ENCODE measurements at places on chromosomes 7 and 10.

GRCh38 chr7:26071622-26072456 is 80.2 kb upstream of the NFE2L3 start:
- DNase-seq, result no peak

GRCh38 chr10:57260175-57260574 is 899.1 kb upstream of the ZWINT start:
- DNase-seq, result no peak

DNA sequence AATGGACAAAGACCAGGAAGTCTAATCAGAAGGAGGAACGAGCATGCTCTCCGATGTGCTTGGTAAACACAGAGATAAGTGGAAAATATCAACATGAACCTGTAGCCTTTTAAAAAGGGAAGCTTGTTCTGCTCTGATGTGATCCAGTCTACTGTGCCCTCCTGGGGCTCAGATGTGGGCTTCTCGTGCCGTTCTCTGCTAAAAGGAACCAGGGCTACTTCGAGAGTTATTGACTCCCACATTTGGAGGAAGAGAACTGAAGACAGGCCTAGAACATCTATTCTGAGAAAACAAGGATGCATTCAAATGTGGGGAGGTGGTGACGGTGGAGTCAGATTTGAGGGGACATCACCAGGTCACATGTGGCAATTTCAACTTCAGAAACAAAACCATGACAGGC is 325.4 kb downstream of the GLRX3 start:
- DNase-seq, result no peak

DNA sequence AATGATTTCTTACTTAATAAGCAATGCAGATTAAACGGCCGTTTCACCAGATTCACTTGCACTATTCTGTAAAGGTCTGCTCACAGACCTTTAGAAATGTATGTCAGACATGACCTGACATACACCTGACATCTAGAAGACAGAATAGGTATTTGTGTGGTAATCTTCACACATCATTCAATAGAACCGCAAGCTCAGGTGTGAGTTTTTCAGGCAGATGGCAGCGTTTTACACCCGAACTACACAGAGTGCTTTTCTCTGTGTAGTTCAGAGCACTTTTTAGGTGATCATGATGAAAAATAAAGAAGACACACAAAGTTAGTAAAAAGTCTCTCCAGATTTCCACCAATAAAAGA is 63.2 kb downstream of the PRKCQ start:
- DNase-seq, result no peak

GRCh38 chr7:150791304-150791703 is 8.9 kb downstream of the TMEM176B start:
- DNase-seq, result no peak

- no peak for DNase-seq
These were observed 15.0 kb upstream of the ZNF862 start for GRCh38 chr7:149823191-149823630.

DNA sequence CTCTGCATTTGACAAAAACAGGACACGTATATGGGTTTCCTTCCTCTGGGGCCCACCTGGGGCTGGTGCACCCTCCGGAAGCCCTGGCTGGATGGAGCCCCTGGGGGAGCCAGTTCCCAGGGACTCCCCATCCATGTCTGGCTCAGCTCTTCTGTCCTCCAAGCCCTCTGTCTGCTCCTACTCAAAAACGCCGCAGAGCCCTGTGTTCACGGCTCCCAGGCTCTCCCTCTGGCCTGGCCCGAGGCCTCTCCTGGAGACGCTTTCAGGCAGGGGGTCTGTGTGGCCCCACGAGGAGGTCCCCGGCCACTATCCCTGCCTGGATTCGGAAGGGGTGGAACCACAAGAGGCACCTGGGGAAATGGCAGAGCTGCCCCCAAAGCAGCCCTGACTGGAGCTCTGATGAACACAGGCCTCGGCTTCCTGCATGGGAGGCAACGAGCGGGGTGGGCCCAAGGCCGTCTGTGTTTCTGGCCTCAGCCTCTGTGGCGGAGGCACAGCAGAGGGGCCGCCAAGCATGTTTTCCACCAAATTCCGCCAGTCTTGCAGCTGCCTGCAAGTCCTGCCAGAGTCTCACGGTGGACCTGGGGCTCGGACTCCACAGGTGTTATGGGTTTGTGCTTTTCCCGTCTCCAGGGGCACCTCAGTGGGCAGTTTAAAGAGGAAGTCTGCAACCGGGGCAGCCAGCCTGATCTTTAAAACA is 22.6 kb upstream of the INPP5A start:
- no peak for DNase-seq

- no peak for DNase-seq
These were observed 178.5 kb downstream of the JCAD start for GRCh38 chr10:29880856-29881255.

GRCh38 chr7:3380034-3380433 is 79.0 kb downstream of the SDK1 start:
- DNase-seq, result no peak

GRCh38 chr7:131371411-131371810 is 43.7 kb downstream of the MKLN1 start:
- no peak for DNase-seq

Measured in T1000 (cell line).